Stimulated activated CD4-positive, alpha-beta T cell treated with anti-CD3 and anti-CD28 coated beads, Interleukin-15, amount 100 ng/mL, for 24 hours (primary cell): ENCODE measurements at places on chromosomes 12 and 14.

- DNase-seq, result no peak
These were observed 348.5 kb upstream of the MDGA2 start for GRCh38 chr14:48023881-48024280.

GRCh38 chr14:71855399-71856036, 76.7 kb upstream of the RGS6 start:
- DNase-seq, result peak; percentile 76

DNA sequence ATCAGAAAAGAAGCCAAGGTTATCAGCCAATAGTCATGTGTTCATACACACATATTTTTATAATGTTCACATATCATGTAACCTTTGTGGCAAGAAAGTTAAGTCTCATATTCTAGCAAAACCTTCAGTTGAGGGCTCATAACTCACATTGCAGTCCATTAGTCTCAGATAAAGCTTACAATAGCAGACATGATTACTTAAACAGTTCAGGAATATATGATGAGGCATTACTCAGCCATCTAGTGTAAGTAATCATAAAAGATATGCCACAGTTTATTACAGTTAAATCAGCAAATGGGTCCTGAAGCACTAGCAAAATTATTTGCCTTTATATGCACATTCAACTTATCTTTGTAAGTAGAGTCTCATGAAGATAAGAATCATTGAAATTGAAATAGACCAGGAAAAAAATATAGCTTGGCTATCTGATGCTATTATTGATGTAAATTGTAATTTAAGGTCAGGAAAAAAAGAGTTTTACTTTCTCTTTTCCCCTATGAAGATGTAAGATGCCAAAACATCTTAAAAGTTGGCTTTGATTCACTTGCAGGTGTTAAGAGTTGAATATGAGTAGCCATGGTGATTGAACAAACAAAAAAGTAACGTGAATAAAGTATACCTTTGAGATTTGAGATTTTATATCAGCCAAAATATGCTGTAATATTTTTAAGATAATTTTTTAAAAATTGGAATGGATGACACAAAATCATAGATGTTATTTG, 537.0 kb downstream of the SLC6A15 start:
- DNase-seq, result no peak

DNA sequence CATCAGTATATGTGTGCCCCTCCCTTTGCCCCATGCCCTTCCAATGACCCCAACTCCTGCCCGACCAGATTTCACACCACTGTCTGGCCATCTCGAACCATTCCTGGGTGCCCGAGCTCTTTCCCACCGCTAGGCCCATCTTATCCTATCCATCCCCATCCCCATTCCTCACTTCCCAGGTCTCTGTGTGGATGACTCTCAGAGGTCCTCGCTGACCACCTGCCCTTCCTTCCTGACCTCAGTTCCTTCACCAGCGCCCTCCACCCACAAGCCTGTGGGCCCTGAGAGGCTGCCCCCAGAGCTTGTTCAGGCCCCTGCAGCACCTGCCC, 49.1 kb downstream of the CYP46A1 start:
- no peak for DNase-seq

DNA sequence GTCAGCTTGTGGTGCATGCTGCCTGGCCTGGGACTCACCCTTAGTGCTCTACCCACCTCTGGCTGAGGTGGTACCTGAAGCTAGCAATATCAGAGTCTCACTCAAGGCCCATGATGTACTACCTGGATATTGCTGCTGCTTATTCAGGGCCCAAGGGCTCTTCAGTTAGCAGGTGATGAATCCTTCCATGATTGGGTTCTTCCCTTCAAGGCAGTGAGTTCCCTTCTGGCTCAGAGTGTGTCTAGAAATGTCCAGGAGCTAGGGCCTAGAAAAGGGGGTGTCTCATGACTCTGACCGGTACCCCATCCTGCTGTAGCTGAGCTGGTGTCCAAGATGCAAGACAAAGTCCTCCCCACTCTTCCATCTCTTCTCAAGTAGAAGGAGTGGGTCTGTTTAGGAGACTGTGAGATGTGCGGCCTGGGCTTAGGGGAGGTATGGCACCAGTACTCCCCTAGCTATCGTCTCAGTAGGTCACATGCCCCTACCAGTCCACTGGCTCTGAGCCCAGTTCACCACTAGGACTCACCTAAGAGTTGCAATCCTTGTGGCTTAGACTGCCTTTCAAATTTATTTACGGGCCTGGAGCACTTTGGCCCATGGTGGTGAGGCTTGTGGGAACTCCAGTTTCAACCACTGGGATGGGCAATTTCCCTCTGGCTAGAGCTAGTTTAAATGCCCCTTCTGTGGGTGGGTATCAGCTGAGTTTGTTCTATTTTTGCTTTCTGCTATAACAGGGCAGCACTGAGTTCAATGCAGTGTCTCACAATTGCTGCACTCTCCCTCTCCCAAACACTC, 12.2 kb downstream of the PRORP start:
- no peak for DNase-seq

GRCh38 chr12:32477714-32478113, 78.4 kb downstream of the FGD4 start:
- DNase-seq, result no peak

GRCh38 chr14:88269806-88270420, 53.2 kb downstream of the KCNK10 start:
- no peak for DNase-seq

DNA sequence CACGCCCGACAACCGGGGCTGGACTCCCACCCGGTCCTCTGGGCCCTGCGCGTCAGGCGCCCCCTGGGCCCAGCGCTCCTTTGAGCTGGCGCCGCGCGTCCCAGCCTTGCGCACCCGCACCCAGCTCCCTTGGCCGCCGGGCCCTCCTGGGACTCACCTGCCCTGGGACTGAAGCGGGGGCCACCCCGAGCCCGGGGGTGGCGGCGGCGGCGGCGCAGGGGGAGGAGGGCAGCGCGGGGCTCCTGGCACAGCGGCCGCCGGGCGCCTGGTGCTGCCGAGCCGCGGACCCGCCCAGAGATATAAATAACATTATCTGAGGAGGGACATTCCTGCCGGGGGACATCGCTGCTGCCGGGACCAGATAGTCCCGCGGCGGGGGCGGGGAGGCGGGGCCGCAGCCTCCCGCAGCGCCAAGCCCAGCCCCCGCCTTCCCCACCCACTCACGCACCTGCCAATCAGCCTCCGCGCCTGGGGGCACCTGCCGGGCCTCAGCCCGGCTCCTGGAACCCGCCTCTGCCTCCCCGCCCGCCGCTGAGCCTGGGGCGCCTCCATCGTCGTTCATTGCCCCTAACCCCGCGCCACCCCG, at the start of gene SPTB:
Gene SPTB (minus strand): TSS at position 273 of the 586 bp plus-strand sequence. CDS start 56,813 bp downstream, outside the sequence.
- peak; percentile 83 for DNase-seq

DNA sequence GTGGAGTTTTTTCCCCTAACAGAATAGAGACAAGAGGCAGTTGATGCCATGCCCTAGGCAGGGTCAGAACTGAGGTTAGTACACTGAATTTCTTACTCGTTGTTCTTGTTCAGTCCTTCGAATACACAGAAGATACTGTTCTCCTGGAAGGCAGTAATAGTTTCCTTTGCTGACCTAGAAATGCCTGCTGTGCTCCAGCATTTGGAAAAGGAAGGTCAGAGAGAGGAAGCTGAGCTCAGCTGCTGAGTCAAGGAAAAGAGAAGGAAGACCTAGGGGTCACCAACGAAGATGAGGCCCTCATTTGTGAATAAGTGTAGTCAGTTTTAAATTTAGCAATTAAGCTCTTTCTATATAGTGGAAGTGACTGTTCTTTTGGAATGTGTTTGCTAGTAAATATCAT, 100.1 kb downstream of the CRADD start:
- DNase-seq, result no peak

DNA sequence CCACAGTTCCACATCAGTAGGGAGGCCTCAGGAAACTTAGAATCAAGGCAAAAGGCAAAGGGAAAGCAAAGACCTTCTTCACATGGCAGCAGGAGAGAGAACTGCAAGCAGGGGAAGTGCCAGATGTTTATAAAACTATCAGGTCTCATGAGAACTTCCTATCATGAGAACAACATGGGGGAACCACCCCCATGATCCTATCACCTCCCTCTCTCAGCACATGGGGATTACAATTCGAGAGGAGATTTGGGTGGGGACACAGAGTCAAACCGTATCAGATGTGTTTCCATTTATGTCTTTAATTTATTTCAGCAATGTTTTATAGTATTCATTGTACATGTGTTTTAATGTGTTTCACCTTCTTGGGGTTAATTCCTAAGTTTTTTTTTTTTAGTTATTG, 25.8 kb downstream of the METAP2 start:
- no peak for DNase-seq

GRCh38 chr14:93490001-93490400, 59.3 kb downstream of the UNC79 start:
- no peak for DNase-seq

GRCh38 chr14:51616724-51617409, 34.8 kb upstream of the FRMD6 start:
- DNase-seq, result no peak
